ENCODE measurements at places on chromosomes 3 and 15.

- no peak for DNase-seq
Measured at GRCh38 chr3:146322216-146322817, 71.4 kb upstream of the PLSCR4 start.

DNA sequence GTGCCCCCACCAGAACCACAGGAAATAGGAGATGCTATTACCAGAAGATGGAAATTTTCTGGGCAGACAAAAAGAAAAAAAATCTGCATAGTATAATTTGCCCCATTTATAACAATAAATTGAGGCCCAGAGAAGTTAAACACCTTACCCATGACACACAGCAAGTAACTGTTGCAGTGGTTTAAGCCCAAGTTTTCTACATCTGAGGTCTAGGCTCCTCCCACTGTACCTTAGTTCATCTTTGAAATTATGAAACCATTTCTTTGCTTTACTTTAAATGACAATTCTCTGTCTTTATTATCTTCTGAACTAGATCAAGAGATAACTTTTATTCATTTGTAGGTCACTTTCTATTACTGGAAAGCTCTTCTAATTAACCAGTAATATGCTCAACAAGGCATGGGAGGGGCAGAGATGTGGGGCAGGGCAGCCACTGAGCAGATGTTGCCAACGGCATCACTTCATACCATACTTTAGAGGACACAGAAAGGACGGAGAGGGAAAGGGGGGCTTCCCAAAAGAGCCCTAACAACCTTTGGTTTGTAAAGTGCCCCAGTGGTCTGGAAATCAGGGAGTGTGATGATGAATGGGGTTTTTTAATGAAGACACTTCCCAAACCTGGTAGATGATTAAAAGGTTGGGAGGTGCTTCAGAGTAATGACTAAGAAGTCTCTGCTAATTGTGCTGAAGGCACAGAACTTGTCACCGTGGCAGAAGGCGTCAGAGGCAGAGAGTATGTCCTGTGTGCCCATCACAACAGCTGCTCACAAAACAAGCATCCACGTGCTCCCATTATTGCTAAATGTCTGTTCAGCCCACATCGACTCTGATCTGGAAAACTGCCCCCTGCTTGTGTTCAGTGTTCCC lies 342.5 kb downstream of the SHQ1 start:
- no peak for DNase-seq

- DNase-seq, result no peak
Measured at GRCh38 chr3:151062611-151063010, 22.9 kb upstream of the MED12L start.

- no peak for DNase-seq
Measured at GRCh38 chr15:78129751-78130287, 1.4 kb downstream of the CIB2 start.

DNA sequence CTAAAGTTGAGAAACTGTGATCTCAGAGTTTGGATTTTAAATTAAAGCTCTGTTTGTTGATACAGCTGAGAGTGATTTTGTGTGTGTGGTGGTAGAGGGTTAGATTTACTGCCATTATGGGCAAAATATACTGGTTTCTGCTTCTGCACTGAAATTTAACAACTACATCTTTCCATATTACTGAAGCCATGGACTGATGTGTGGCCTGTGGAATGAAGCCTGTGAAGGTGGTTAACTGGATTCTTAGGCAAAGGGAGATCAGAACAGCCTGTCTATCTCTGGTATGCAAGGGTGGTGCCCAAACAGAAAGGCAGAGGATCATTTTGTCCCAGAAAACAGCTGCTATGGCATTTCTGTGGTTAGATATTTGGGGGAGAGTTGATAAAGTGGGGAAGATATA lies 297.3 kb upstream of the THBS1 start:
- peak; percentile 69 for DNase-seq
